Panc1 (cell line): ENCODE measurements at places on chromosomes 6 and 20.

GRCh38 chr6:6943421-6943820, 164.3 kb upstream of the RREB1 start:
- DNase-seq = no peak

GRCh38 chr6:132760256-132760655, 2.6 kb upstream of the VNN2 start:
- DNase-seq = no peak

GRCh38 chr20:46145713-46146112, 27.6 kb downstream of the CD40 start:
- no peak for DNase-seq

GRCh38 chr6:13024616-13025015, 303.7 kb downstream of the TBC1D7 start:
- no peak for DNase-seq

GRCh38 chr20:38170826-38171674, 6.0 kb upstream of the TGM2 start:
- DNase-seq = no peak

DNA sequence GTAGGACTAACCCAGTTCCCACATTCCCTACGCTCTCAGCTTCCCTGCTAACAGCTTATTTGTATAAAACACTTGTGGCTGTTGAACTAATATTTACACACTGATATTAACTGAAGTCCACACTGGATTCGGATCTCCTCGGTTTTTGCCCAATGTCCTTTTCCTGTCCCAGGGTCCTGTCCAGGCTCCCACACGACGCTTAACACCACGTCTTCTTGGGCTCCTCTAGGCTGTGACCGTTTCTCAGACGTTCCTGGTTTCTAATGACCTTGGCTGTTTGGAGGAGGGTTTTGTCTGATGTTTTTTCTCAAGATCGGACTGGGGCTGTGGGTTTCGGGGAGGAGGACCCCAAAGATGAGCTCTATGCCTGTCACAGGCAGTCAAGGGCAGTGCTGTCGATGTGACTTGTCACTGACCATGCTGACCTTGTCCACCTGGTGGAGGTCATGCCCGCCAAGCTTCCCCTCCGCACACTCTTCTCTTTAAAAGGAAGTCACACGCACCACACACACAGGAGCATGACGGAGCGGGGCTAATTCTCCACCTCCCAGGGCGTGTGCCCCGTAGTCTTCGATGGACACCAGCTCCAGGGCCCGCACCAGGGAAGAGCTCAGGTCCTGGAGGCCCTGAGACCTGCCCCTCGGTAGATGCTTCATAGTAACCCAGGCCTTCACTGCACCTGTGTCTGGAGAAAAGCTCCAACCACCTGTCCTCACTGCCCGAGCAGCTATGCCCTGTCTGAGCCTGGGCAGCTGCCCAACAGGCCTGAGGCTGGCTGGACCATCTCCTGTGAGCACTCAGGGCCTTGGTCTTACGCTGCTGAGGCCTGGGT, 72.0 kb downstream of the TTLL2 start:
- no peak for DNase-seq

GRCh38 chr6:151089978-151090377, 149.8 kb upstream of the AKAP12 start:
- DNase-seq = no peak

- DNase-seq = no peak
Observed at GRCh38 chr6:110590821-110591351, 114.5 kb upstream of the SLC22A16 start.

- no peak for DNase-seq
Observed at GRCh38 chr6:126376682-126377081, 36.8 kb downstream of the CENPW start.

GRCh38 chr6:128499079-128499731, 21.2 kb downstream of the PTPRK start:
- DNase-seq = no peak

GRCh38 chr20:5703681-5704101, 46.5 kb upstream of the SHLD1 start:
- no peak for DNase-seq

GRCh38 chr6:156163311-156163710, 613.9 kb upstream of the ARID1B start:
- DNase-seq = no peak

DNA sequence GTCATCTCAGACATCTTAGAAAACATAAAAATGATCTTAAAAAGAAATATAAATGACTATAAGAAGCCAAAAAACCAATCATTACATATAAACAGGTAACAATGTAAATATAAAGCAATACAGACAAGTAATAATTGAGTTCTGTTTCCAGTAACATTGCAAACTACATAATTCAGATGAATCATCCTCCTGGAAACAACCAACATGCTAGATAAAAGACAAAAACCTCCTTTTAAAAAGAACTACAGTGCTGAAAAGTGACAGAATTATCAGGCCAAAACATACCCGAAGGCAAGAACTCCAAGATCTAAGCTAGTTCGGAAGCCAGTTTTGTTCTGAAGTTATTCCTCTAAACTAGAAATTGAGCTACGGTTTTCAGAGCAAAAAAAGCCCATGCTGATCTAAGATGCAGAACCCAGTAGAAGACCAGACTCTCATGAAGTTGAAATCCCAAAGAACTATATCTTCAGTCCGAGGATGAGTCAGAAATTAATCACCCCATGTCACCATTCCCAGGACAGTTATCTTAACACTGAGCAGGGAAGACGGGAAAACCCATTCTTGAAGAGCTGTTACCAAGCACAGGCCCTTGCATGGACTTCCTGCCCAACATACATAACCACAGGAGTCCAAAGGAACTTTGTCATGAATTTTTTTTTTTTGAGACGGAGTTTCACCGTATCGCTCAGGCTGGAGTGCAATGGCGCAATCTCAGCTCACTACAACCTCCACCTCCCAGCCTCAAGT, 9.8 kb downstream of the PGM3 start:
- DNase-seq = no peak
